NCI-H446 (cell line): ENCODE measurements at places on chromosomes 16 and 17.

GRCh38 chr16:77858060-77858459 lies 69.7 kb downstream of the VAT1L start:
- DNase-seq = no peak

DNA sequence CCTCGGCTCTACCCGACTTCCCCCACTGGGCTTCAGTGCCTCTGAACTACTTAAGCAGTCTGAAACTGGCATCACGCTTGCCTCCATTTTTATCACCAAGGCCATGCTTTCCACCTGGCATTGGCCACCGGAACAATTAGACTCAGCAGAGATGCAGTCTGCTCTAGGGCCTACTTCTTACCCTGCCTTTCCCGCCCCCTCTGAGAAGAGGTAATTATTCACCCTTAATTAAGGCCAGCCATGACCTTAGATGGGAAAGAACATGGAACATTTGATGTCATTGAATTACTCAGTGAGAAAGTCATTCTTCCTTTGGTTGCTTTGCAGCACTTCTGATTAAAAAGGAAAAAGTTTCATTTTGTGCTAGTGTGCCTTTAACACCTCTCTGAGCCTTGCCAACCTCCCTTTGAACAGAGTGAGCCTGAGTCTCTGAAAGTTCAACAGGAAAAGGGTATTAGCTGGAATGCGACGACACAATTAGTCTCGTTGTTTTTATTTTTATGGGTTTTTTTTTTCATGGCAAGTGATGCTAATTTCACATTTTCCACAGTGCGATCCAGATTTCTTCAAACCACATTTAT lies 60.9 kb upstream of the TNRC6A start:
- no peak for DNase-seq

GRCh38 chr16:87321336-87322107 lies 4.3 kb upstream of the C16orf95 start:
- DNase-seq = no peak

GRCh38 chr16:58501242-58502131 lies 1.5 kb downstream of the NDRG4 start:
- DNase-seq = no peak

- DNase-seq = peak; percentile 32
These were observed 113.4 kb downstream of the ENGASE start for GRCh38 chr17:79188048-79188447.

GRCh38 chr17:48505788-48506187 lies 25.0 kb downstream of the HOXB1 start:
- DNase-seq = no peak

DNA sequence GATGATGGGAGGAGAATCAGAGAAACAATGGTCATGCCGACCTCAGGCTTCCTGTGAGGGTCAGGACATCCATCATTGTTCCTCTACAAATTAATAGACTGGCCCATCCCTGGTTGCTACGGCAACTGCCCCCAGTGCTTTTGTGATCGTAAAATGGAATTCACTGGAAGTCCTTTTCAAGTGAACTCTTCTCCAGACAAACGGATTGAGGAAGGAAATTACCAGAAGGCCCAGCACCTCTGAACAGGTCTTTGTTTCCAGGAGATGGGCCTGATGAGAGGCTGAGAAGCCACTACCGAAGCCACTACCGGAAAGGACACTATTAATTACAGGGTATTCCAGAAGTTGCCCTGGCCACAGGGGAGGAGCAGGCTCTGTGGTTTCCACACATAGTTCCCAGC lies 126.0 kb downstream of the MGAT5B start:
- no peak for DNase-seq

DNA sequence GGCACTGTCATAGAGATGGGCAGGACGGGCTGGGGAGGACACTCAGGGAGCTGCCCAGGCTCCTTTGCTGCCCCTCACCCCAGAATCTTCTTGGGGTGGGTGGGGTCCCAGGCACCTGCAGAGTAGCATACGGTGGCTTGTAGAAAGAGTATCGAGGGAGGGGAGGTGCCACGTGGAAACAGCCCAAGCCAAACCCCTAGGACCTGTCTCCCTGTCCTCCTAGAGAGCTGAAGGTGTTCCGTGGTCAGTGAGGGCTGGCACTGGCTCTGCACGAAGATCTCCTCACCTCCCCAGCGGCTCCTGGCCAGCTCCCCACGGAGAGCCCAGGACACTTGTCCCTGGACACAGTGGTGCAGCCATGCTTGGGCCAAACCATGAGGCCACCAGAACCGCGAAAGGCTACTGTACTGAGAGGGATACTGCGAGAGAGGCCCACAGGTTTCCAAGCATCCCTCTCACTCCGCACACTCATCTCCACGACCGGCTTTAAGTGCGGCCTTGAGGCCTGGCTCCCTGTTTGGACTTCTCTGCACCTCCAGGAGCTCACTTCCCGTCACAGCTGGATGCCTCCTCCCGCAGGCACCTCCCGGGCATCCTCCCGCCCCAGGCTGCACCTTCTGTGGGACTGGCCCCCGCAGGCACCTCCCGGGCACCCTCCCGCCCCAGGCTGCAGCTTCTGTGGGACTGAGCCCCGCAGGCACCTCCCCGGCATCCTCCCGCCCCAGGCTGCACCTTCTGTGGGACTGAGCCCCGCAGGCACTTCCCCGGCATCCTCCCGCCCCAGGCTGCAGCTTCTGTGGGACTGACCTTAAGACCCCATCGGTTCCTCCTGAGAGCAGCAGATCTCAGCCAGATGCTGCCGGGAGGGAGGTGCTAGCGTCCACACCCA lies 2.0 kb upstream of the MAFG start:
- DNase-seq = no peak

DNA sequence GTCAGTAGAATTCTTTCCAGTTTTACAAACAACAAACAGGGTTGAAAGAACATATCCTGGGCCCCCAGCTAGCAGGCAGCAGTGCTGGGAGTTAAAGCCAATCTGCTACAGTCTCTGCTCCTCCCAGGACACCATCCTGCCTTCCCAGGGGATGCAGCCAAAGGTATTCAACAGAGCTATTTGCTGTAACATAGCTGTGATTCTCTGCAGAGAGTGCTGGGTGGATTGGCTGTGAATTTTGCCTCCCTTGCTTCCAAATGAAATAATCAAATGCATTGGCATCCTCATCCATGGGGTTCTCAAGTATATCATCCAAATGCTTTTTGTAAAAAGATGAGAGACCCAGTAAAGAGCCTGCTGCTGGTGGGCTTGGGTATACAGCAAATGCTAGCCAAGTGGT lies 124.3 kb downstream of the NPIPB5 start:
- DNase-seq = no peak

DNA sequence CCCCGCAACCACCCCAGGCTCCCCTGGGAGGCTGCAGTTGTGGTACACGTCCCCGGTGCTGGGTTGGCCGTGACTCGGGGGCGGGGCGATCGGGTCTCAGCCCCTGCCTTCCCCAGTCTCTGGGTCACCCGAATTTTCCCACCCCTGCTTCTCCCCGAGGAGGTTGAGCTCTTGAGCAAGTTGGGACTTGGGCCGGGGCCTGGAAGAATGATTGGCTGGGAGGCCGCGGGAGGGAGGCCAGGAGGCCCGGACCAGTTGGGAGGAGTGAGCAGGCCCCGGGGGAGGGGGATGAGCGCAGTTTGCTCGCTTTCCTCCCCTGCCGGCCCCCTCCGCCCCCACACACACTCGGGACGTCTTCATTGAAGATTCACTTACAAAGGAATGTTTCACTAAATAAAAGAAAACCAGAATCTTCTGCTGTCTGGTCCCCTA lies 4.5 kb upstream of the HEXIM1 start:
- DNase-seq = no peak

GRCh38 chr16:578870-579405 lies 9.2 kb downstream of the PIGQ start:
- peak; percentile 33 for DNase-seq
